Anterior cingulate cortex (tissue), 58 donors: ENCODE measurements at places on chromosomes 3 and 15.
A peak's percentile ranks its signal among the peaks of the same experiment; 100 is the strongest.

GRCh38 chr15:92025706-92026270, 172.3 kb downstream of the SLCO3A1 start:
- DNase-seq = no peak

DNA sequence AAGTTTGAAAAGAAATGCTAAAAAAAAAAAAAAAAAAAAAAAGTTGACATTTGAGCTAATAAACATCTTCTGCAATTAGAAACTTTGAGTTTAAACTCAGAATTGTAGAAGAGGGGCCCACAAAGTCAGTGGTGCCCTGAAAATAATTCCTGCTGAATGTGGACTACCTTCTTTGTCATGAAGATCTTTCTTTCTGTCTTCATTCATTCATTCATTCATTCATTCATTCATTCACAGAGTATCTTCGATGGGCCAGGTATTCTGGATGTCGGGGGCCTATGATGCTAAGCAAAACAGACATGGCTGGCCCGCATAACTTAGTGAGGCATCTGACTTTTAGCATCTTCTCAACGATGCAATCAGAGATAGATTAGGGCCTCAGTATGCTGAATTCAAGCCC, 24.6 kb downstream of the ETV5 start:
- no peak for DNase-seq

DNA sequence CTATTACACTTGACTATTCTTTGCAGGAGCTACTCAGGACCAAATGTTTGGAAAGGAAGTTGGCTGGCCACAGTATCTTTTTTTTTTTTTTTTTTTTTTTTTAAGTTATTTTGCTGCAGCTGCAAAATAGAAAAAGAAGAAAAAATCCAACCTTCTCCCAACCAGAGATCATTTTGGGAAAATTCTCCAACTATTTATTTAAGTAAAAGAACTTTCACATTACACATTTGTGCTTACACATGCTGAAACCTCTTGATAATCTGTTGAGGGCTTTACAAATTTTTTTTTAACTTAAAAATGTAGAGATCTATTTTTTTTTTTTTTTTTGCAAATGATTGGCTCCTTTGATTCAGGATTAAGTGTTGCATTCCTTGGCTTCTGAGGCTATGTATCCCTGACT, 148.0 kb downstream of the POLR2M start:
- no peak for DNase-seq

- DNase-seq = peak; percentile 32
Observed at GRCh38 chr15:68585574-68586273, 6.9 kb downstream of the CORO2B start.

DNA sequence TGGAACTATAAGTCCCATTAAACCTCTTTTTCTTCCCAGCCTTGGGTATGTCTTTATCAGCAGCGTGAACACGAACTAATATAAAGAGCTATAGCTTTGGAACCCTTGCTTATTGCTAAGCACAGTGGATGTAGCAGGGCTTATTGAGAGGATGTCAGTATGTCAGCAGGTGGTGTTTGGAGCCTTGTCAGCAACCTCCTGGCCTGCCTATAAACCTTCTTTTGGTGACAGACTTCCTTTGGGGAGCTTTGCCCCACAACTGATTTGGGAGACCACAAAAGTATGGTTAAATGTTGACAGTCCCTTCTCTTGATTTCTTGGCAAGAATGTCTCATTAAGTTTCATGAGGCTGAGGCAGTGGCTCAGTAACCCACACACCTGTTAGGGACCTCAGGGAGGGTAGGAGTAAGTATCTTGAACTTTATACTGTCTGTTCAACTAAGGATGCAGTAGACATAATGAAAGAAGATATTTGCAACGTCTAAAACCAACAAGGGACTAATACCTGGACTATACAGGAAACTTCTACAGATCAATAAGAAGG, 14.8 kb downstream of the CCNDBP1 start:
- no peak for DNase-seq

DNA sequence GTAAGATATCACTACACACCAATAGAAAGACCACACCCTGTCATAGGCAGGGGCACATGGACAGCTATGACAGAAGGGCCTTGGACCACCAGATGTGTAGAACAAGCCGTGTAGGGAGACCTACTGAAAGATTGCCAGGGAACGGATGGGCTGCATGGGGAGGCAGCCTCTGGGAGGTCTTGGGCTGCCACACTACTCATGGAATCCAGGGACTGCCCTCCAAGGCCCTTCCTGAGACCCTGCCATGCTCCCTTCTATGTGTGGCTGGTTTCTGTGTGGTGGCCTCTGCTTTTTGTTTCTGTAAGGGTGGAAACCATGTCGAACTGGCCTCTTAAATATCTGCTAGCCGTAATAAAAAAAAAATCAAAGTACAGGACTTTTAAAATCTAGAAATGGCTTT, 86.9 kb downstream of the OCA2 start:
- DNase-seq = no peak

- DNase-seq = no peak
Observed at GRCh38 chr3:127106456-127106855, 86.5 kb upstream of the PRR23E start.

DNA sequence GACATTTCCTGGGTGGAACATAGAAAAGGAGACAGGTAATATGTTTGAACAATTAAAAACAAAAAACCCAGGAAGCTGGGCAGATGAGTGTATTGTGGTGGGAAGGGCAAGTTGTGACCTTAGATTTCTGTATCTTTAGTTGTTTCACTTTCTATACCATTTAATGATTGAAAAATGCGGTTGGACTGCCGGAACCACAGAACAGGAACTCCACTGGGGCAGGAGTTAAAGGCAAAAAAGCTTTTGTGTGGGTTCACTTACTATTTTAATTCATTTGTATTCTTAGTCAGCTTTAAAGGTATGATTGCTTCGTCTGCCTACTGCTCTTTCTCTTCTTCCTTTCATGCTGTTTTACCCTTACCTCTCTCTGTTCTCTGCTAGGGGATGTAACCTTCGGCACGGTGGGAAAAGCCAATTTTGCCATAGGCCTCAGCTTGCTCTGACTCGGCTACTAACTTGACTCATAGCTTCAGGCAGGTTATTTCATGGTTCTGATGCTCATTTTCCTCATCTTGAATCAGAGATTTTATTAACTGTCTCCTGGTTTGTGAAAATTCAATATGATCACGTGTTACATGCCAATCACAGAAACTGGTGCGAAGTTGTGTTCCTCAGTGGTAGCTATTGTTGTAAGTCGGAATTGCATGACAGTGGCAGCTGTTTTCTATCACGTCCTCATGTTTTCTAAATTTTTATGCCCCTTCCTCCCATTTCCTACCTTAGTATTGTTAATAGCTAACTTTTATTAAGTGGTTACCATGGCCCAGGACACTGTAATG, 1.6 kb upstream of the MCTP2 start:
- DNase-seq = no peak

GRCh38 chr15:90367576-90367975, 15.5 kb downstream of the ZNF774 start:
- DNase-seq = no peak

GRCh38 chr15:26759986-26760385, 12.9 kb downstream of the GABRB3 start:
- no peak for DNase-seq

GRCh38 chr3:52198643-52199608, 966 bp downstream of the ALAS1 start:
- DNase-seq = no peak

DNA sequence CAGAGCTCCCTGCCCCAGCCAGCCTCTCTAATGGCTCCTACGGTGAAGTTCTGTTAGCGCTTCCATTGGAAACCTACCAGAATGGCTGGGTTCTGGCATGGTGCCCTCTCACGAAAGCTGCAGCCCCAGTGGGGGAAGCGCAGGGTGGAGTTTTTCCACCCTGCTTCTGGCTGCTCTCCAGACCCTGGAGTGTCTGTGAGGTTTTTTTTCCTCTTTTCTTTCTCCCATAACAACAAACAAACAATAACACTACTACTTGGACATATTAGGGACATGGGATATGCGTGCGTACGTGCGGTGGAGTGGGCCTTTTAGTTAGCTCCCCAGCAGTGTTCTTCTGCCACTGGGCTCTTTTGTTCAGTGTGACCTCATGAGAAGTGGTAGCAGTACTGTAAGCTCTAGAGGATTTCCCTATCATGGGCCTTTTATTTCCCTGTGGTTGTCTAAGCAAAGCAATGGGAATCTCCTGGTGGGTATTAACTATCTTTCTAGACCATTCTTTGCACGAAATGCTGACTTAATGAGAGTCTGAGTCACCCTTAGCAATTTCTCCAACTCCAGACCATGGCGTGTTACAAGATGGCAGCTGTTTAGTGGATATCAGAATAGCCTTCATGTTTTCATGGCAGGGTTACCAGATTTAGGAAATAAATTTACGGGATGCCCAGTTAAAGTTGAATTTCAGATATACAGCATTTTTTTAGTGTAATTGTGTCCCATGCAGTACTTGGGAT, 161.9 kb downstream of the FNDC3B start:
- DNase-seq = no peak

GRCh38 chr3:59796456-59796855, 746.6 kb upstream of the CFAP20DC start:
- no peak for DNase-seq

- DNase-seq = no peak
Observed at GRCh38 chr3:158470944-158471638, 99.9 kb upstream of the MLF1 start.

DNA sequence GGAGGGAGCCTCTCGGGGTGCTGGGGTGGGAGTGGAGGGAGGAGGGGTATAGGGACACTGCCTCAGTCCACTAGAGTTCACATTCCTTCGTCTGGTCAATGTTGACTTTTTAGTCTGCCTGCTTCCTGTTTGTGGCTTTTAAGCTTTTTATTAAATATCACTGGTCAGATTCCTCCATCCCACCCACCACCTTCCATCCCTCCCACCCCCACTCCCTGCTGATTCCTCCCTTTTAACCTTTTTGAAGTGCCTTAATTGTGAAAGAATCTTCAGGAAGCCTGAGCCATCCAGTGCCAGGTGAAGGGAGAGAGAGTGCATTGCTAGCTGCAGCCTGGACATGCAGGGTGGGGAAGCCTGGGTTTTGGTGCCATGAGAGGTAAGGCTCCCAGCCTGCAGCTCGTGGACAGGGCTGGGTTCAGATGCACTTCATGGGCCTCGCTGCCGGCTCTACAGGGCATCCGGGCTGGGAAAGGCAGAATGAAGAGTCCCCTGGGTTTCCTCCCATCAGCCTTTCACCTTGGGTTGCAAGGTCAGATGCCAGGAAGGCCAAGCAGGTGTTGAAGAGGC, 105.9 kb downstream of the DNAJB8 start:
- no peak for DNase-seq

DNA sequence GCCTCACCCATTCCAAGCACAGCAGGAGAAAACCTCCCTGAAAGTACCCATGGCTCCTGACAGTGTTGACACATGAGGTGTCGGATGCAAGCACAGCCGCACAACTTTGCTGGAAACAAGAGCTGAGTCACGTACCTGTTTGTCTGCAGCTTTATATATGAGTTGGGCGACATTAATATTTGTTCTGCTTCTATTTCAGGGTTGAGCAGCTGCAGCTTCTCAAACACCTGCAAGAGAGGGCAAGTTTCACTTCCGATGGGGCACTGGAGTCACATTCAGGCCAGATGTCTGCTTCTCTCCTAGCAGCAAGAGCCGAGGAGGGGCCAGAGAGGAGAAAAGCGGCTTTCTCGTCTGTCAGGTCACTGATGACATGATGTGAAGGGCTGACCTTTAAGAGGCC, 88.0 kb downstream of the NUP210 start:
- no peak for DNase-seq

DNA sequence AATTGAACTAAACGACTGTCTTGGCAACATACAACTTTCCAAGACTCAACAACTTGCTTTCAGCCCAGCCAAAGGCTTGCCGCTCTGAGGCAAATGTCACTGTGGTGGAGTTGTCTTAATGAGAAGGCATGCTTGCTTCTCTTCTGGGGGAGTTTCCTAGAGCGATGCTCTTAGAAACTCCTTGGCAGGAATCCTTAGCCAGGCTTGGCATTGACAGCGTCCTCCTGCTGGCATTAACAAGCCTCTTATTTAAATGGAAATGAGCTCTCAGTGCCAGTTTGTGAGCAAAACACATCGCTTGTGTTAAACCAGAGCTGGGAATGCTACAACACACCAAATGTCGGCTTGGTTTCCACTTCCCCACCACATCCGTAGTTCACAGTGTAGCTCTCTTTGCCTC, 265.5 kb upstream of the TPRG1 start:
- peak; percentile 52 for DNase-seq

GRCh38 chr15:48225771-48226170, 19.7 kb downstream of the SLC12A1 start:
- DNase-seq = no peak

DNA sequence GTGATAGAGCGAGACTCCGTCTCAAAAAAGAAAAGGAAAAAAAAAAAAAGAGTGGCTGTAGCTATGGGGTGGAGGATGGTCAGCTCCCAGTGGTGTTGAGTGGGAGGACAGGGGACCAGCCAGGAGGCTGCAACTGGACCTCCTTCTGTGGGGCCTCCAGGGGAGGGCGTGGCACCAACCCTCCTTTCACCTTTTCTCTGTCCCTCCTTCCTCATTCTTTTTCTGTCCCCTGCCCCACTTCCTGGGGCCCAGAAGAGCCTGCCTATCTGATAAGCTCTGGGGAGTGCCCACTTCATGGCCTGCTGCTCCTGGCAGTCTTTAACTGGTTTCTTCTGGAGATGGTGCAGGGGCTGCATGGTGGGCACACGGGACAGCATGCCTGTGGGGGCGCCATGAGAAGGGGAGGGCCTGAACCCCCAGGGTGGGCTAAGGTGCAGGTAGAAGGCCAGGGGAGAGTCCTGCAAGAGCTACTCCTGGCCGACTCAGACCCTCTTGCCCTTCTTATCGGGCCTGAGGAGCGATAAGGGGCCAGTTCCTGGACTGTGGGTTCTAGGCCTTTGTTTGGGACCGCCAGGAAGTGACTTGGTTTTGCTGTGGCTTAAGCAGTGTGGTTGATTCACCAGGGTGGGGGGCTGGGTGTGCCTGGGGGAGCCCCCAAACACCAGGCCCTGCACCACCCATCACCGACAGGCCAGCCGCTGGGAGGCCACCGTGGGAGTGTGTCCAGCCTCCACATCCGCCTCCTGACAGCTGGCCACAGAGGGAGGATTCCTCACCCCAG, 49.4 kb upstream of the FLNB start:
- no peak for DNase-seq

GRCh38 chr15:100114100-100114499, 227.7 kb downstream of the ADAMTS17 start:
- no peak for DNase-seq

DNA sequence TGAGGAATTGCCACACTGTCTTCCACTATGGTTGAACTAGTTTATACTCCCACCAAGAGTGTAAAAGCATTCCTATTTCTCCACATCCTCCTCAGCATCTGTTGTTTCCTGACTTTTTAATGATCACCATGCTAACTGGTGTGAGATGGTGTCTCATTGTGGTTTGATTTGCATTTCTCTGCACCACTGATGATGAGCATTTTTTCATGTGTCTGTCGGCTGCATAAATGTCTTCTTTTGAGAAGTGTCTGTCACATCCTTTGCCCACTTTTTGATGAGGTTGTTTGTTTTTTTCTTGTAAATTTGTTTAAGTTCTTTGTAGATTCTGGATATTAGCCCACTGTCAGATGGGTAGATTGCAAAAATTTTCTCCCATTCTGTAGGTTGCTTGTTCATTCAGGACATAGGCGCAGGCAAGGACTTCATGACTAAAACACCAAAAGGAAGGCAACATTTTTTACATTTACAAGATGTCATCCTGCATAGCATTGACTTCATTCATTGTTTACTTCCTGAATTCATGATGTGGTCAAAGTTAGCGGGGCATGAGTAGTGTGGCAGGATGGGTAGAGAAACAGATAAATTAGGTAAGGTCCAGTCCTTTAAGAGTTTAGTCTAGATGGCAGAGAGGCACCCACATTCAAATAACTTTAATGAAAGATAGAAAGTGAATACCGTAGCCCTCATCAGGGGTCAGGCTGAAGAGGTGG, 45.1 kb upstream of the LPP start:
- DNase-seq = no peak
